Fibroblast of skin of right quadriceps (primary cell): ENCODE measurements at places on chromosomes 4 and X.

GRCh38 chr4:89254847-89255246 is 52.8 kb downstream of the GPRIN3 start:
- peak; percentile 14 for DNase-seq

DNA sequence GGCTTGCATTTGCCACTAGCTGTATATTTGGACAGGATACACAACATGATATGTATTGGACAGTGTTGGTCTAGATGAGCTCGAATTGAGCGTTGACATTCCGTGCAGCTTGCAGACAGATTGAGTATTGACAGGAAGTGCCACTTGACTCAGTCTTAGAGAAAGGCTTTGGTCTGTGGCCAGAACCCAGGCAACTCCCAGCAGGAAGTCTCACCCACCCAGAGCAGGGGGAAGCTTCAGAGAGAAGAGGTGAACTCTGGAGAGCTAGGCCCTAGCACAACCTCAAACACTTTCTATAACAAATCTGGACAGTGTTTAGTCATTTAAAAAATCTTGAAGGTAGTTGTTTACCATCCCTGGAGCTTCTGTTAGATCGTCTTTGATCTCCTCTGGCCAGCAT is 280.5 kb downstream of the FBXW7 start:
- DNase-seq = peak; percentile 40

GRCh38 chr4:17920681-17921080 is 100.9 kb downstream of the LCORL start:
- DNase-seq = no peak

GRCh38 chrX:134886002-134886596 is 104.7 kb upstream of the SMIM10 start:
- DNase-seq = no peak

DNA sequence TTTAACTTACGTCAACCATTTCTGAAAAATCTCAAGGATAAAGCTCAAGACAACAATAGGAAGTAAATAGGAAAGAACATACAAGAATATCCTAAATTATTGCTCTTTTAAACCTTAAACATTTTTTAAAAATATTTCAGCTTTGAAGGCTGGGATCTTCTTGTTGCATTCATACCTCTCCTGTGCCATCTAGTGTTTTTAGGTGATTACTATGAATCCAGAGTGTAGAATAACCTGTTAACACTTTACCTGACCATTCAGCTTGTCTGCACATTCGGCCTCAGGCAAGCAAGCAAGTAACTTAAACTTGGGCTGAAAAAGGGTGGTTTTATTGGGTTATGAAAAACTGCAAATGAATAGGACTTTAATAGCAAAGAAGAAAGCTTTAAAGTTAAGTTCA is 507.8 kb upstream of the INTU start:
- DNase-seq = peak; percentile 14

DNA sequence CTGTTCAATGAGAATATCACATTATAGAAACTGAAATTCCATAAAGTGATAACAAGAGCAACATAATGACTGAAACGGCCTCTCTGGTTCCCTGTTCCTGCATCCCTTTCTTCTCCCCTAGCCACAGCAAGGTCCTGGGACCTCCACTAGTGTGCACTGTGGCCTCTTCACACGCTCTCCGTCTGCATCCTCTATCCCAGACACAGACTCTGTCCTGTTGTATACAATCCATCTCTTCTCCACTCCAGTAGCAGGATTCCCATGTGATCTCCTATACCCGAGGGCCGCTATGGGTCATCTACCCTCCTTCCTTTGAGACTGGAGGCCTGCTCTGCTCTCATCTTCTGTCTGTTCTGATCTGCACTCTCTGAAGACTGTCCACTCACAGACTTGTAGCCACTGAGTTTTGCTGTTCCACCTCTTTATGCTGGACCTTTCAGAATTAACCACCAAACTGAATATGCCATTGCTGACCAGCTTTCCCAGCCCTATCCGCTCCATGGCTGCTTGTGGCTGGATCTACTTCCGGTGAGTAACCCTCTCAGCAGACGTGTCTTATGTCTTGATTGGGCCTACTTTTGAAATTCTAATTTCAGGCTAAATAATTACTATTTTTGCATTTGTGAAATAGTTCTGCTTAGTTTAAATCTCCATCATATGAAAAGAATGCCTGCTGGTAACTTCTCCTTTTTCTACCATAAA is 105.1 kb upstream of the NAP1L5 start:
- peak; percentile 17 for DNase-seq

- DNase-seq = no peak
These were observed 14.5 kb downstream of the IQSEC2 start for GRCh38 chrX:53266914-53267313.

DNA sequence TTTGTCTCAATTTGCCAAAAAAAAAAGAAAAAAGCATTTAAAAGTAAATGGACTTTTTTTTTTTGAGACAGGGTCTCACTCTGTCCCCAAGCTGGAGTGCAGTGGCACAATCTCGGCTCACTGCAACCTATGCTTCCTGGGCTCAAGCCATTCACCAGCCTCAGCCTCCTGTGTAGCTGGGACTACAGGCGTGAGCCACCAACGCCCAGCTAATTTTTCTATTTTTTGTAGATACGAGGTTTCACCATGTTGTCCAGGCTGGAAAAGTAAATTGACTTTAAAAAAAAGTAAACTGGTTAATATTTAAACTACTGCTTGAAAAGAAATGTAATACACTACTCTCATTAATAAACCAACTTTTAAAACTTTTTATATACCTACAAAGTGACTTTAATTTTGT is 5.9 kb downstream of the AIFM1 start:
- DNase-seq = no peak

- DNase-seq = peak; percentile 23
These were observed 153.4 kb upstream of the ANK2 start for GRCh38 chr4:112895811-112896608.

- no peak for DNase-seq
These were observed 922.0 kb downstream of the NLGN4X start for GRCh38 chrX:5306654-5307121.

DNA sequence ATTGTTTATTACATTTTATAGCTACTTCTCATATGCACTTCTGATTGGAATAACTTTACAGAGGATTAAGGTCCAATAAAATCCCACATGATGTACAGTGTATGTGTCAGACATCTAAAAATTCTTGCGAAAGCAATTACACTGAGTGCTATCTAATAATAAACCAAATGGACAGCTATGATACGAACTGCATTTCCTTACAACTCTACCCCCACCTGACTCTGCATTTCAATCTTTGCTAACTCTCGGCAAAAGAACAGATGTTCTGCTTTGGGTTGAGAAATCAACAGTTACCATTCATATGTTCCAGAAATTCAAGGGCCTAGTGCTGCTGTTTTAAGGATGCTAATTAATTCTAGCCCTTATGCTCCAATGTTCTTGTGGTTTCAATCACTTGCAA is 287.9 kb upstream of the NOCT start:
- peak; percentile 58 for DNase-seq

DNA sequence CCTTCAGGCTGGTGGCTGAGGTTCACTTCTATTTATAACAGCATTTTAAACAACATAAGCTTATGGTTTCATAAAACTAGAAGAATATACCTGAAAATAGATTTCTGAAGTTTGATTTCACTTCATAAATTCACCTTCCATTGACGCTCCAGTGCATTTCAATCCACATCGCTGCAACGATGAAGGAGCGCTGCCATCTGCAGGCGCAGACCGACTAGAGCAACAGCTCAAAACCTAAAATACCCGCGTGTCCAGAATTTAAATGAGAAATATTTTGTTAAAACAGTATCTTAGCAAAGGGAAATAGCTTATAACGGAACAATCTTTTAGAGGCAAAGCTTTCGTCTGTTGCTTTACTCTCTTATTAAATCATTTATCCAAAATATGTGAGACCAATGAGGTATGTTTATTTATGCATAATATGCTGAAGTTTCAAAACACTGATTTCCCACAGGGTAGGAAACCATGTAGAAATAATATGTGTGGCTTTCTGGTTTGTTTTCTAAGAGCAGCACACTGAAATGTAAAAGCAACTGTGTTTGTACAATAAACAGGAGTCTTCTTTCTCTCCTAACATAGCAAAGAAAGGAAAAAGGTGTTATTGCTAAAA is 816.4 kb upstream of the FRG1 start:
- peak; percentile 53 for DNase-seq

GRCh38 chr4:177281351-177281909 is 28.2 kb upstream of the NEIL3 start:
- DNase-seq = no peak

DNA sequence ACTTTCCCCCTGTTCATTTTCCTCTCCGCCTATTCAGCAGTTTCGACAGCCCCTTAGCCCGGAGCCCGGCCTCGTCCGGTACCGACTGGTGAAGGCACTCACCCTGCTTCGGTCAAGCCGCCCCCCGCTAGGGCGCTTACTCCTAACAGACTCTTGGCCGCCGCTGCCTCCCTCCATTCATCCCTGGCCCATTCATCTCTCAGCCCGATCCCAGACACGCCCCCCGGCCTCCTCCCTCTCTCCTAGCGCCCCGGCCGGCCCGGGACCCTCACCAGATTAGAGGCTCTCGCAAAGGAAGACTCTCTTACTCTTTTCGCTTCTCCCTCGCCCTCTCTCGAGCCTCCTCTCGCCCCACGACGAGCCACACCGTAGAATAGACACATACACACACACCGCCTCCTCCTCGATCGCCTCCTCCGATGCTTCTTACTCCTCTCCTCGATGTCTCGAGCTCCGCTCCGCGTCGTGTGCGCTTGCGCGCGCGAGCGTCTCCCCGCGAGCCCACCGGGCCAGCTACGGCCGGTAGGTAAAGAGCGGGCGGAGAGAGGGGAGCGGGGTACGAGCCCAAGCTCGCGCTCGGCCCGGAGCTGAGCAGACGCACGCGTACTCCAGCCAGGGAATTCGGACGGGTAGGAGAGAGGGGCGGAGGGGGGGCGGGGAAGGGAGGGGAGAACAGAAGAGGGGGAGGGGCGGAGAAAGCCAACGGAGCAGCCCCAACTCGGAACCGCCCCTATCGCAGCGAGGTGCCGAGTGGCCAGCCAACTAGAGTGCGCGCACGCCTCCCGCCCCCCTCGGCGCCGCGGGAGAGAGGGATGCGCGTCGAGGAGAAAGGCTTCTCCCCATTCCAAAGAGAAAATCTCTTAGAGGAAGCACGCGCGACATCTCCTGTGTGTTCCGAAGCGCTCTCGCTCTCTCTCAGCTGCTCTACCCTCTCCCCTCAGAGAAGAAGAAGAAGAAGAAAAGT is at the start of gene WNK3:
WNK3 (minus strand) TSS at position 633 of the 964 bp plus-strand sequence.
- peak; percentile 87 for DNase-seq

DNA sequence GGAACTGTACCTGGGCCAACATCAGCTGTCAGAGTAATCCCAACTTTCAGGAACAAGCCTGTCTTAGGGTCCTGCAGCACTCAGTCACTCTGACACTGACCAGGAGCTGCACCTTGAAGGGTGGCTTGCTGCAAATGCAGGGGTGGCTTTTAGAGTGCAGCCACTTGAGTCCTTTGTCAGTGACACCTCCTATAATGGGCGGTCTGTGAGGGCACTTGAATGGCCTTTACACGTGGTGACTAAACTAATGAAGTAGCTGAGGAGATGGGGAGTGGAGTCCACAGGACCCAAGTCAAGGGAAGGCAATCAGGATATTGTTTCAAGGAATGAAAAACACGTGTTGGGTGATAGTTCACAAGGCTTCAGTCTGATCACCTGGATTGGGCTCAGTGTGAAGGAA is 11.1 kb upstream of the LNX1 start:
- no peak for DNase-seq

DNA sequence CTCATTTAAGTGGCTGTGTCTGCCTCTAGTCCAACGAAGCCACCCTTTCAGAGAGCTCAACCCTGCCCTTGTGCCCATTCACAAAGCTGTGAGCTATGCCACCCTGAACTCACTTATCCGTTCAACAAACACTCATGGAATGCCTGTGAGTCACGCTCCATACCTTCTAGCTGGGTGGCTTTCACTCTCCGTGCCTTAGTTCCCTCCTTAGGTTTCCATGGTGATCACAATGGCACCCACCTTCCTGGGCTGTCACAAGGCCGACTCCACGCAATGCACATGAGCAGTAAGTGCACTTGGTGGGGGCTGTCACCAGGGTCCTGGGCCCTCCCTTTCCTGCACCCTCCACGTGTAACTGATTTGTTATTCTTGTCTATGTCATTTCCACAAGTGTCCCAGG is 37.2 kb upstream of the PPP2R2C start:
- DNase-seq = no peak

DNA sequence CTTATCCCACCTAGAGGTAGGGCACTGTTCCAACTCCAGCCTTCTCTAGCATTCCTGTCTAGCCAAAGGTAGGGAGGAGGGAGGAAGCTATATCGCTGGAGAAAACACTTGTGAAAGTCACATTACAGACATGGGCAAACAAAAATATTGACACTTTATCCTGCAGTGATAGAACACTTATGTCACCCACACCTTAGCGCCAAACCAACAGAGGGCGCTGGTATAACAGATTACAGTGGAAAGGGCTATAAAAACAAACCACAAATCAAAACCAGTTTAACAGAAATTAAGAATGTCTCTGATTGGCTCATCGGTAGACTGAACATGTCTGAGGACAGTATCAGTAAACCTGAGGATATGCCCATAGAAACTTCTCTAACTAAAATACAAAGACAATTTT is 451.3 kb downstream of the TLL1 start:
- DNase-seq = no peak

DNA sequence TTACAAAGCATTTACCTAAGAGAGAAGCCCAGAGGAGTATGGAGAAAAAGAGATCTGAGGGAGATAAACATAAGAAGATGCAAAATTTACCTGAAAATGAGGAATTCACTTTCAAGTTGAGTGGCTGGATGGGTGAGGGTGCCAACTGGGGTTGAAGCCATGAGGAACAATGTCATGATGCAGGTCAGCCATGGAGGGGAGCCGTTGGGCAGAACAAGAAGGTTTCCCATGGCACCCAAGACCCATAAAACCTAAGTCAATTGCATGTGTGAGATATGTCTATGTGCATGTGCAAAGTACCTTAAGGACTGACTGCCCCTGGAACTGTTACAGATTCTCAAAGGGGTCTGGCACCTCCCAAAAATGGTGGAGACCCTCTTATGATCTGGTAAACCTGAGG is 46.6 kb upstream of the PRRG1 start:
- DNase-seq = no peak

DNA sequence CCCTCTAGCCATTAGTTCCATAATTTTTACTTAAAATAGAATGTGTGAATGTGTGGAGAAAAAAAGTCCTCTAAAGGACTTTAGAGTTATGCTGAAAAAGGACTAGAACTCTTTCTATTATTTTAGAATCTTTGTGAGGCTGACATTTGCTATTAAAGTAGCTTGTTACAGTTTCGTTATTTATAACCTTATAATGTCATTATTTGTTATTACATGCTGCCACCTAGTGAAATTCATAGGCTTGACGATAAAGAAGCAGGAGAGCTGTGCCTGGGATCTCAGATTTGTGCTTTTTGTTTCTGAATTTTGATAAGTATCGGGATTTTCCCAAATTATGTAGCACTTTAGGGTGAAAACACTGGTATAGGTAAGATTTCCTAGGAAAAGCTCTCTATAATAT is 38.5 kb upstream of the TAPT1 start:
- peak; percentile 49 for DNase-seq

- DNase-seq = peak; percentile 3
These were observed 119.8 kb upstream of the TSPAN5 start for GRCh38 chr4:98778206-98778605.

DNA sequence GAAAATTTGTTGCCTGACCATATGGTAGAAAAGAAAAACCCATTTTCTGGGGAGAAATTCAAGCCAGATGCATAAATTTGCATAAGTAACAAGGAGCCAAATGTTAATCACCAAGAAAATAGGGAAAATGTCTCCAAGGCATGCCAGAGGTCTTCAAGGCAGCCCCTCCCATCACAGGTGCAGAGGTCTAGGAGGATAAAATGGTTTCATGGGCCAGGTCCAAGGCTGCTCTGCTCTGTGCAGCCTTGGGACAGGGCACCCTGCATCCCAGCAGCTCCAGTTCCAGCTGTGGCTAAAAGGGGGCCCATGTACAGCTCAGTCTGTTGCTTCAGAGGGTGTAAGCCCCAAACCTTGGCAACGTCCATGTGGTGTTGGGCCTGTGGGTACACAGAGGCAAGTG is 200.0 kb downstream of the LARP7 start:
- DNase-seq = no peak
